ENCODE measurements at places on chromosomes 7 and 10.

DNA sequence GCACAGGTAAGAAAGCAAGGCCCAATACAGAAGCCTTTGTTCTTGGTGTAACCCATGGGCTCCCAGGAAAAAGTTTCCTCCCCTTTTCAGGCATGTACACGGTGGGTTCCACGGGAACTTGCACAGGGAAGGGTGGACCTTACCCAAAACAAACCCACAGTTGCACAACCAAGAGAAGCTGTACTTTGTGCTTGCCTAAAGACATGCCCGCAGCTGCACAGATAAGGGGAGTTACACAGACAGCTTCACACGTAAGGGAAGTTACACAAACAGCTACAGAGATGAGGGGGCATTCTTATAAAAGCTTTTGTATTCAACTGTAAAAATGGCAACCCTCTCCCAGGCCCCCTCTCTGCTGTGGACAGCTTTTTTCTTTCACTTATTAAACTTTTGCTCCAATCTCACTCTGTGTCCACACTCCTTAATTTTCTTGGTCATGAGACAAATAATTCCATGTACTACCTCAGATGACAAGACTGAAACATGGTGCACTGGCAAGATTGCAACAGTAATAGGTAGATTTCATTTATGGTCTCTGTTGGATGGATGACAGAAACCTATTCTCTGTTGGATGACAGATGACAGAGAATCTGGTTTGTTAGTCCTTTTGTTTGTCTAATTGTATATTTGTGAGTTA is 72.9 kb downstream of the ATE1 start:
- DNase-seq: no peak

GRCh38 chr10:128213156-128213555 is 86.9 kb upstream of the MKI67 start:
- DNase-seq: no peak

GRCh38 chr10:100995181-100995580 is 4.4 kb upstream of the LZTS2 start:
- DNase-seq: no peak

GRCh38 chr10:111821871-111822270 is 361.7 kb downstream of the GPAM start:
- no peak for DNase-seq

DNA sequence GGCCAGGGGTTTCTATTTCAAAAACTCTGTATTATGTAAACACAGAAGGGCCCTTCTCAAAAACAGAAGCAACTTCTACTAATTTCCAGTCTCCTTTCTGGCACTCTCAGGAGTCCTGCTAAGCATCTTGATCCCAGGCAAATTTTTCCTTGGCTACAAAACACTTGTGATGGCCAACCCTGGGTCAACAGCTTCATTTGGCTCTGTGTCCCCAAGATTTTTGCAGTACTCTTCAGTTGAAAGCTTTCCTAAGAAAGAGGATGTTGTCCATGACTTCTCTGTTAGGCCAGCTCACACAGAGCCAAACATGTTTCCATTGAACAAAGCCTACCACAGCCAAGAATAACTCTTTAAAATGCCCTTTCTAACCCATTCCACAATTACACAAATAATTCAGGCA is 99.0 kb upstream of the EGR2 start:
- DNase-seq: no peak

DNA sequence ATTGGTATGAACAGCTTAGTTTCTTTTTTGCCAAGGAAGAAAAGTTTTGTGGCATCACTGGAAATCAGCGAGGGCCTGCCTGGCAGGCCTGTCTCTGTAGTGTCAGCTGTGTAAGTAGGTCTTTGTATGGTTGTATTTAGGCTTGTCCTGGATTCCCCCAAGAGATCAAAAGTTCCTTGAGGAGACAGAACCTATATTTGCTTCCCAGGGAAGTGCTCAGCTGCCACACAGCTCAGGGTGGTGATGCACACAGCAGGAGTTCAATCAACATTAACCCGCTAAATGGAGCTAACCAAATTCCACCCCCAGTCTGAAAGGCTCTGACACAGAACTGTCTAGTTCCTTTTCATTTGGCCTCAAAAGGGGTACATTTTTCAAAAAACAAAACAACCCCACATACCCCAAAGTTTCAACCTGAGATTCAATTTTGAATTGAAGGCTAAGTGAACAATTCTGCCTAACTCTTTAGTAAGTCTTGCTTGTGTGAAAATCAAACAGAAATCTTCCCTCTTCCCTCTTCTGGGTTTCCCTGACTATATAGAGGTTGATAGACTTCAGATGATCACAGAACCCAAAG is 124.4 kb downstream of the CLEC2L start:
- DNase-seq: no peak

GRCh38 chr7:28627263-28627653 is 214.9 kb downstream of the CREB5 start:
- no peak for DNase-seq
